Activated effector memory CD4-positive, alpha-beta T cell treated with Interleukin-2 at 50 U/mL for 16 hours (primary cell): ENCODE measurements at places on chromosomes 5 and 9.

- DNase-seq = no peak
These were observed 145.1 kb upstream of the SMIM23 start for GRCh38 chr5:171640480-171640879.

GRCh38 chr5:142098931-142099330, 9.6 kb upstream of the NDFIP1 start:
- no peak for DNase-seq

DNA sequence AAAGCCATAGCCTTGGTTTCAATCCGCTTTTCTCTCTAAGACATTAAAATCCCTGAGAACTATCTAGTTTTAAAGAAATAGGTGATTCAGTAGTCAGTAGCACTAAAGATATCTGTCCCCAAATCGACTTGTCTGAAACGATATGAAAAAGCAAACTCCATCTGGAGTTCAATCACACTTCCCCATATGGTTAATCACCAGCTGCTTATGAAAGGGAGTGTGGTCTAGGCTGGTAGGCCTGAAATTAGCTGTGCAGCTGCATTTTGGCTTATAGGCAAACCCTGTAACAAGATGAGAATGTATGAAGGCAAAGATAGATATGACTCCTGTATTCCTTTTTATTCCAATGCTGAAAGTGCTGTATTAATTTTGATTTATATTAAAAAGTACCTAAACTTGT, 65.9 kb downstream of the DMRTA1 start:
- DNase-seq = no peak

DNA sequence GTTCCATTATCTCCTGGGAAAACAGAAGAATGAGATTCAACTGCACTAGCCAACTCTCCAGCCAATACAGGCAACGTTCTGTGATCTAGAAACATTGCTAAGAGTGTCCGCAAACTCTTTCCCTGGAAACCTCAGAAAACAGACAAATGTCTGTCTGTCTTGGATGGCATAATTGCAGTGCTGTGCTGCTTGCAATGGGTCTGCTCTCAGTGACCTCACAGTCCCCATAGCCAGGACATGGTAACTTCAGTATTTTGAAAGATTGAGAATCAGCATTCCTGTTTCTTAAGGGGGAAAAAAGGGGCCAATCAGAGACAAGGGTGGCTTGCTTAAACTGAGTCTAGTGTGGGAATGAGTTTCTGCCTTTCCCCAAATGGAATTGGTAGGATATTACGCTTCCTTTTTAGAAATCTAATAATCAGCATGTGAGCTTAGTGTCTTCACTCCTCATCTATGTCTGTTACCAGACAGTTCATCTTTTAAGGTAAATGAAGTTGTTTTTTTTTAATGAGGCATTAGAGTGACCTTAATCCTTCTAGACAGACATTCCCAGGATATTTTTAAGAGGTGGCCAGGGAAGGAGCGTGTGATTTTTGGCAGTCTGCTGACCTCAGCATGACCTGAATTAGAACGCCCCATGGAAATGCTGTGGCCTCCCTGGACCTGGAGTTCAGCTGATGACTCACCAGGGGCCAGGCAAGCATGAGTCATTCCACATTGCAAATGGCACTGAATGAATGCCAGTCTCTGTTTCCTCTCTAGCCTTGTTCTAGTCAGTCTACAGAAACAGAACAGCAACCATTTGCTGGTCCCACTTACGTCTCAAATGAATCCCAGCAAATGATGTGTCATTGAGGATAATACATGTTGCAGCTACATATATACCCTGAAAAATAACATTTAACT, 210.2 kb upstream of the ACTBL2 start:
- DNase-seq = no peak

DNA sequence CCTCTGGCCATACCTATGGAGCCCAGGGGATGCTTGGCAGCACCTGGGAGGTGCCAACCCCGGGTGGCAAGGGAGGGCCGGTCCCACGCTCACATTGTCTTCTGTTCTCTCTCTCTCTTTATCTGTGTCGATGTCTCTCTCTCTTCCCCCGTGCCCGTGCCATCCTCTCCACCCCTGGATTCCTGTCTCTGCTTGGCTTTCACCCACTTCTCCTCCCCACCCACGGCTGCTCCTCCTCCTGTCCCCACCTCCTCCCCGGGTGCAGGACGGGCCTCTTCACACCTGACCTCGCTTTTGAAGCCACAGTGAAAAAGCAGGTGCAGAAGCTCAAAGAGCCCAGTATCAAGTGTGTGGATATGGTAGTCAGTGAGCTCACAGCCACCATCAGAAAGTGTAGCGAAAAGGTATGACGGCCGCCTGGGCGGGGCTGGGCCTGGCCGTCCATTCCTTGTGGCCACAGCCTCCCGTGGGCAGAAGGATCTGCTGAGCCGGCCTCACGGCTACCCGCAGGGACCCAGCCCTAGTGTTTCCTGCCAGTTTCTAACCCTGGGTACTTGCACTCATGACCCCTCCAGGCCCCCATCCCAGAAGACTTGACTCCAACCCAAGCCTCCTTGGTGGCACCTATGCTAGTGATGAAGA, 22.7 kb downstream of the DNM1 start:
- DNase-seq = no peak

DNA sequence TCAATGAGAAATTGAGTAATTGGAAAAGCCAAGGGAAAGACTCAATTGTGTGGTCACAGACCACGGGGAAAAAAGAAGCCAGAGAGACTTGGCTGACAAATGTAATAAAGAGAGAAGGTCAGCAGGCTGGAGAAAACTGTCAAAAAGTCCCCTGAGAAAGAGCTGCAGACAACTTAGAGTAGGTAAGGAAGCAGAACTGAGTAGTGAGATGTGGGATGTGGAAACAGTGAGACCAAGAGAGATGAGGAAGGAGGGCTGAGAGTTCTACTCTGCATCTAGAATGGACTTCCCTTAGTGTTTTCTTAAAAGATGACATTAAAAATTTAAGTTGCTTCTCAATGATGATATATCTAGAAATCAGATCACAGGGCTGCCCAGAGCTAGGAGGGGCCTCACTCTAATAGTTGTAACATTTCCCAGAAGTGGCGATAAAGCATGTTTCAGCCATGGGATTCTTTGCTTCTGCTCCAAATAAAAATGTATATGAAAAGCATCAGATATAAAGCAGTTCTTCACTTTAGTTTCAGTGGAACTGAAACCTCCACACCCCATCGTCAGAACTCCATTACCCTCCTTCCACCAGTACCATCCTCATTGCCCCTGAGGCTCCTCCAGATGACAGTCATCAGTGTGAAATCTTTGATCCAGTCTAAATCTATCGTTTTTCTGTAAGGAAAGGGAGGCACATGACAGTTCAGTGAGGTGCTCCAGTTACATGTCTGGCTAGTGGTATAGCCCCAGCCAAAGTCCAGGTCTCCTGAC, 80.6 kb downstream of the SPEF2 start:
- no peak for DNase-seq

GRCh38 chr9:128180447-128180846, 10.9 kb downstream of the CIZ1 start:
- DNase-seq = no peak

GRCh38 chr5:92519811-92520632, 1061.0 kb downstream of the NR2F1-AS1 start:
- no peak for DNase-seq

- DNase-seq = no peak
These were observed 23.9 kb downstream of the SLC46A2 start for GRCh38 chr9:112866662-112867274.

GRCh38 chr5:80268916-80269315, 13.1 kb upstream of the SERINC5 start:
- DNase-seq = no peak

- DNase-seq = peak; percentile 52
These were observed 63.4 kb downstream of the RAPGEF1 start for GRCh38 chr9:131676431-131676972.

DNA sequence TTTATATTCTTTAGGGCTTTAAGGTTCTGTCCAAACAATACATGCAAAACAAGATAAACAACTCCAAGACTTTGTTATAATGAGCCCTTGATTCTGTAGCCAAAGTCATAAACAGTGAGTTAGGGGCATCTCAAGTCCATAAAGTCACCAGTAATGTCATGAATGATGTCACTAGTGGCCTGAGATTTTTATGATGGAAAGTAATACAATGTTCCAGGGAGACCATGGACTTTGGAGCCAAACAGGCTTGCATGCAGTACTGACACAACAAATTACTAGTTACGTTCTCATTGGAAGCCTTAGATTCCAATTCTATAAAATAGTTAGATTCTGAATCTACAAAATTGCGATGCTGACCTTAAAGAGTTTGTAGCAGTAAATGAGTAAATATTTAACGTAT, 280.0 kb downstream of the HINT1 start:
- no peak for DNase-seq

DNA sequence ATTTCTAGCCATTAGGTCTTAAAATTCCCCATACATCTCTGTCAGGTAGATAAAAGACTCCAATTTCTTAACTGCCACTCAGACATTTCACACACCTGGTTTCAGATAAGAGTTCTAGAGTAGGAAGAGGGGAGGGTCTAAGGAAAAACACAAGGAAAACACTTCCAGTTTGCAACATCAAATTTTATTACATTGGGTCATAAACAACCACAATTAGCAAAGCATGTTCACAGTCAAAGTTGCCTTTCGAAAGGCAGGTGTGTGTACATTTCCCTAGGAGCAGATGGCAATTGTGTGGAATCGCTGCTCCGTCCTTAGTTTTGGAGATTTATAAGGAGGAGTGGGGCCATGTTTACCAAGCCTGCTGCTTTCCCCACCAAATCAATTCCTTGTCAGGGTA, 120.8 kb downstream of the DMRT2 start:
- DNase-seq = no peak

DNA sequence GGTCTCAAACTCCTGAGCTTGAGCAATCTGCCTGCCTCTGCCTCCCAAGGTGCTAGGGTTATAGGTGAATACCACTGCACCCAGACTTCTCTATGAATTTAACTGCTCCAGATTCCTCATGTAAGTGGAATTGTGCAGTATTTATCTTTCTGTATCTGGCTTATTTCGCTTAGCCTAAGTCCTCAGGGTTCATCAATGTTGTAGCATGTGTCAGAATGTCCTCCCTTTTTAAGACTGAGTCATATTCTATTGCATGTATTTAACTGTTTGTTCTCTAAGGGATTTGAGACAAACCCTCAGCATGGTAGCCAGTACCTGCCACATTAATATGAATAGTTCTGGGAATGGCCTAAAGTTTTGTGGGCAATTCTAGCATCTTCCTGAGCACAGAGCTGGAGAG, 53.9 kb upstream of the TUT7 start:
- no peak for DNase-seq

GRCh38 chr9:112556497-112557442, 70.1 kb downstream of the KIAA1958 start:
- DNase-seq = no peak

DNA sequence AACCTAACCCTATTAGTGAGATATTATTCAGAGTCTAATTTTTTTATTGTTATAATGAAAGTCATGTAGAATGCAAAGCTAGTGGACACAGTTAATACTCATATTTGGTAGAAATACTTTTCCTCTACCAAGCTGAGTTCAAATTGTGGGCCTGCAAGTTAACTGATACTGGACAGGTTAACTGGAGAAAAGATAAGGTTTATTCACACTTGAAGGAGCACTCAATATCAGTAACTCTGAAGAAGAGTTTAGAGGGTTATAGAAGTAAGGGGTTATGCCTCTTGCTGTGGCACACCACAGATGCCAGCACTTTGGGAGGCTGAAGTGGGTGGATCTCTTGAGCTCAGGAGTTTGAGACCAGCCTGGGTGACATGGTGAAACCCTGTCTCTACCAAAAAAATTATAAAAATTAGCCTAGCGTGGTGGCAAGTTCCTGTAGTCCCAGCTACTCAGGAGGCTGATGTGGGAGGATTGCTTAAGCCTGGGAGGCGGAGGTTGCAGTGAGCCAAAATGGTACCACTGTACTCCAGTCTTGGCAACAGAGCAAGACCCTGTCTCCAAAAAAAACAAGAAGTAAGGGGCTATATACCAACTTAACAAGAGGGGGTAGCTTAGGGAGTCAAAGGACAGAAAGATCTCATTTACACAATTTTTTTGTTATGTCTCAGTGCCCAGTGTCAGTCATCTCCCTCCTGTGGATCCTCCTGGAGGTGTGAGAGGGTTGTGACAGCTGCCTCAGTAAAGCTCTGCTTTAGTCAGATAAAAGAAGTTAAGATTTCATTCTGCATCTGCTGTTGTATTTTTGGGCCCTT, 121.2 kb upstream of the GRHPR start:
- DNase-seq = no peak

DNA sequence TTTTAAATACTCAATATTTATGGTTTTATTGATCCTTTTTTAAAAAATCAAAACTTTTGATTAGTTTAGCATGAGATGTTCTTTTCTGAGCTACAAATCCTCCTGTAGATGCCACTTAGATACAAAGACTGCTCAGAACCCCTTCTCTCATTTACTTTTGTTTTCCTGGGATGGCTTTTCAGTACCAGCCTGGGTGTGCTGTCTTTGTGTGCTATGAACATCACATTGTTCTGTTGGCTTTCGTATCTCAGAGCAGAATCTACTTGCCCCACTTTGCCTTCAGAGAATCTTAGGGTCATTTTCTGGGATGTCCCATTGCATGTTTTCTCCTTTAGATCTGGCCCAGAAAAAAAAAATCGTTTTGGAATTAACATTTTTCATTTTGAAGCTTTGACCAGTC, 85.9 kb downstream of the RASGRF2 start:
- no peak for DNase-seq

DNA sequence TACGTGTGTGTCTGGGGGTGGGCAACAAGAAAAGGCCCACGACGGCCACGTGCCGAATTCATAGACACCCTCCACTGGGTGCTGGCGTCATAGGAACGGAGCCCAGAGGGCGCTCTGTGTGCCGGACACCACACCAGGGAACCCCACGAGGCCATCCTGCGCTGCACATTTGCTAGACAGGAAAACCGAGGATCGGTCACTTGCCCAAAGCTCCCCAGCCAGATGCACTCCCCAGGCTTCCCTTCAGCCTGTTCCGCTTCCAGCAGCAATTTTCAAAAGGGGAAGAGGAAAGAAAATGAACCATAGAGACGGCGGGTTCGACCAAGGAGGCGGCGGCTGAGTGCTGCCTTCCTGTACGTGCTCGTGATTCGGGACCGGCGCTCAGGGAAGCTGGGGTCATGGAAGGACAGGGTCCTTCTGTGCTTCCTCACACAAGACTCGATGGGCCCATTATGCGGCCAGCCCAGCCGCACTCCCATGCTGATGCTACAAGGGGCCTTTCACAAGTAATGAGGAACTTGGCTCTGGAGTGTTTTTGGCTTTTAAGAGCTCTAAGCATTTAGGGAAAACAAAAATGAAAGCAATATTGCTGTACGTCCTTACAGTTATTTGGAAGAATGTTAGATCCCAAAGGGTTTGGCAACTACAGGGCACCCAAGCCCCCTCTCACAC, 124.6 kb upstream of the SARDH start:
- no peak for DNase-seq

DNA sequence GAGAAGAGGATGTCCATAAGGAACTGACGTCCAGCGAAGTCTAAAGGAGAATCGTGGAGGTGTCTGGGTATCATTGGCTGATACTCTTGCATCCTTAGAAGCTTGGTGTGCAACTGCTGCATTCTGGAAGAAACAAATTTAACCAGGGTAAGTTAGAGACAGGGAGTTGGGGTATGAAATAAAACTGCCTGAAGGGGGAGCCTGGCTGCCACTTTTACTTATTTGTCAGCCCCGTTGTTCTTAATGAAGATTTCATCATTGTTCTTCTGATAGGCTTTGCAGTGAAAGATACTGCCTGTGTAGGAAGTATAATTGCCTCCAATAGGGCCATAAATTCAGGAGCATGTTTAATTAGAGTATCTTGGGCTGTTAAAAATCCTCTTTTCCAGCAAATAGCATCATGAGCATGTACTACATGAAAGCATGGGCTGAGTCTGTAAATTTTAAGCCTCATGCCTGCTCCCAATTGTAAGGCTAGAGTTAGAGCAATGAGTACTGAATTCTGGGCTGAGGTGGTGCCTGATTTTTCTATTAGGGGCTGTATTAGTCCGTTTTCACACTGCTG, 1264.5 kb upstream of the ACO1 start:
- no peak for DNase-seq
